Activated T-helper 1 cell treated with anti-CD3 and anti-CD28 coated beads, Interleukin-12 subunit alpha, Interleukin-12 subunit beta, Interleukin-2, Interleukin-4 antibody, amounts not matched to agents 30 ng/mL and 10 ng/mL and 1 ng/mL, durations not matched to agents 14 hours and 24 hours and 36 hours (primary cell): ENCODE measurements at places on chromosomes 13 and 19. TPM values are rescaled to one million over a fixed set of nuclear protein-coding genes. Genes with fewer than 3 reads are reported as not detected.

DNA sequence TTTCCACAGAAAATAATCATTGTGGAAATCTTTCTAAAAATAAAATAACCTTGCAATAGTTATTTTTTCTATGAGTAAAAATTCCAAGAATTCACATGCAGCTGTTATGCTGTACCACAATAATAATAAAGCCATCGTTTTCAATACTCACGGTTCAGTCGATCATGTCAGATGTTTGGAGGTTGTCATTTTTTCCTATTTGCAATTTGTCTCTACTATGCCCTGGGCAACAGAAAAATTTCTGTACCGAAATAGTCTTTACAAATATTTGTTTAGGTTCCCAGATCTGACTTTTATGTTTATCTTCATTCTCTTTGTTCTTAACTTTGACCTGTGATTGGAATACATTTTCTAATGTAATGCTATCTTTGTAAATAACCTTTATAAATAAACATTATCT lies 79.7 kb downstream of the ESD start:
- no peaks in the 10 kb centered on the region for H3K27me3 ChIP-seq
- DNase-seq: no peak
- H3K27ac ChIP-seq: no peak overlapping the region
- H3K4me1 ChIP-seq: peaks cover 5% of the 10 kb centered on the region
- no peak overlapping the region for H3K4me3 ChIP-seq
- peaks cover 21% of the 10 kb centered on the region for H3K36me3 ChIP-seq

DNA sequence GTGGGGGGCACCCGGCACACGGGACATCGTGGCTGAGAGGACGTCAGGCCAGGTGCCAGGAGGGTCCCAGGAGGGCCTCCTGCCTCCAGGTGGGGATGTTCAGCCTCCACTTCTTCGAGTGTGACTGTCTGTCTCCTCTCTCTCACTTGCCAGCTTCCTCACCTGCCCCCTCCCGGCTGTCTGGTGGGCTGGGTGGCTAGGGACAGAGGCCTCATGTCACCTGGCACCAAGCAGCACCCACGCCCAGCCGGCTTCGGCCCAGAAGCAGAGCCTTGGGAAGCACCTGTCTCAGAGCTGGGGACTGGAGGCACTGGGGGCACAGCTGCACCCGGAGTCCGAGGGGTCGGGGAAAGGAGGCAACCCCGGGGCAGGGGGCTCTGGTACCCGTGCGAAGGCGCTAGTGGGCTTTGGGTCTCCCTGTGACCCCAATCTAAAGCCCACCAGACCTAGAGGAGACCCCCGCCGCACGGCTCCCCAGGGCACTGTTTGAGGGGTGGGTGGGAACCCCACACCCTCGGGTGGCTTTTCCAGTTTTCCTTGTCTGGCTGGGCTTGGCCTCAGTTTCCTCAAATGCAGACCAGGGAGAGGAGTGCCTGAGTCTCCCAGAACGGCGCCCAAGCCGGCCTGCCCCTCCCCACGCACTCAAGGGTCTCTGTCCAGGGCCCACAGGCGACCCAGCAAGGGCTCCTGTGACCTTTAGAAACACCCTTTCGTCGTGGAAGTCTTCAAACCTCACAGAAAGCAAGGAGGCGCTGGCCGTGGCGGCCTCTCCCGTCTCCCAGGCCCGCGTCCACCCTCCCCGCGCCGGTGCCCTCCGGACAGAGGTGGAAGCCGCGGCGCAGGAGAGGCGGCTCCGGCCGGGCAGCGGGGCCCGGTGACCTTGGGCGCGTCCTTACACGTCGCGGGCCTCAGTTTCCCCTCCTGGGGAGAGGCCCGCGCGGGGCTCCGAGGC lies 664 bp upstream of the HCN2 start:
- no peaks in the 10 kb centered on the region for H3K4me1 ChIP-seq
- H3K4me3 ChIP-seq: peak overlapping the region; percentile 51
- H3K27me3 ChIP-seq: peaks cover 19% of the 10 kb centered on the region
- no peak overlapping the region for H3K27ac ChIP-seq
- no peak for DNase-seq

DNA sequence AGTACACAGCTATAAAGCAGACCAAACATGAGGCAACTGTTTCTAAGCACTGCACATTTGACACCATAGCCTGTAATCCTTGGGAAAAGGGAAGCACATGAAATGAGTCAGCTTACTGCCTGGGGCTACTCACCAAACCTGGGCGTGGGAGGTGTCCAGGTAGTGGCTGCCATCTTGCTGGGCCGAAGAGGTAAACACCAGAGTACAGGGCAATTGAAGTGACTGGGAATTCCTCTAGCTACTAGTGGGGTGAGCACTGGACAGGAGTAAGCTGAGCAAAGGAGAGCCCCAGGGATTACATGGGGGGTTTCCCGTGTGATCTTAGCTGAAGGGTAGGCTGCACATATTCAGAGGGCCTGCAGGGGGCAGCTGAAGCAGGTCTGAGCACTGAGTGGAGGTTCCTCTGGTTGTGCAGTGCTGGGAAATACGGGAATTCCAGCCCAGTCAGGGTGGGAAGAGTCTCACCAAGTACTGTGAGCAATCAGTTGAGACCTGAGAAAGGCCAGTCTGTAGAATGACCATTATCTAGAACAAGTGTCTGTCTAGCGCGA lies 140.5 kb downstream of the SLC7A1 start:
- peaks cover 14% of the 10 kb centered on the region for H3K27me3 ChIP-seq
- no peak overlapping the region for H3K27ac ChIP-seq
- no peak for DNase-seq
- no peaks in the 10 kb centered on the region for H3K4me1 ChIP-seq
- no peak overlapping the region for H3K4me3 ChIP-seq

DNA sequence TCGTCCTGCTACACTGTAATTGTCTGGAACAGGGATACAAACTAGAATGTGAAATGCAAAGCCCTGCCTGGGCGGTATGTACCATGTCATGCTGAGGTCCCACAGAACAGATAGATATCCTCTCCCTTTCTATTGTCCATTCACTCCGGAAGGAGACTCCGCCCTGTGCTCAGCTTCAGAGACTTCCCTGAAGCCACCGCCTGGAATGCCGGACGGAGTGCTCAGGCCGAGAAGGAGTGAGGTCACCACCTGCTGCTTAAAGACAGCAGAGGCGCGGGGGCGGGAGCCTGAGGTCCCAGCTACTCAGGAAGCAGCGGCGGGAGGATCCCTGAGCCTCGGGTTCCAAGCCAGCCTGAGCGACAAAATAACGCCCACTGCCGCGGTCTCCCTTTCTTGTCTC lies 890 bp upstream of the ZNF611 start:
- peaks cover 27% of the 10 kb centered on the region for H3K4me1 ChIP-seq
- DNase-seq: no peak
- peaks cover 15% of the 10 kb centered on the region for H3K36me3 ChIP-seq
- peak overlapping the region; percentile 58 for H3K27ac ChIP-seq
- no peaks in the 10 kb centered on the region for H3K27me3 ChIP-seq
- peak overlapping the region; percentile 91 for H3K4me3 ChIP-seq

DNA sequence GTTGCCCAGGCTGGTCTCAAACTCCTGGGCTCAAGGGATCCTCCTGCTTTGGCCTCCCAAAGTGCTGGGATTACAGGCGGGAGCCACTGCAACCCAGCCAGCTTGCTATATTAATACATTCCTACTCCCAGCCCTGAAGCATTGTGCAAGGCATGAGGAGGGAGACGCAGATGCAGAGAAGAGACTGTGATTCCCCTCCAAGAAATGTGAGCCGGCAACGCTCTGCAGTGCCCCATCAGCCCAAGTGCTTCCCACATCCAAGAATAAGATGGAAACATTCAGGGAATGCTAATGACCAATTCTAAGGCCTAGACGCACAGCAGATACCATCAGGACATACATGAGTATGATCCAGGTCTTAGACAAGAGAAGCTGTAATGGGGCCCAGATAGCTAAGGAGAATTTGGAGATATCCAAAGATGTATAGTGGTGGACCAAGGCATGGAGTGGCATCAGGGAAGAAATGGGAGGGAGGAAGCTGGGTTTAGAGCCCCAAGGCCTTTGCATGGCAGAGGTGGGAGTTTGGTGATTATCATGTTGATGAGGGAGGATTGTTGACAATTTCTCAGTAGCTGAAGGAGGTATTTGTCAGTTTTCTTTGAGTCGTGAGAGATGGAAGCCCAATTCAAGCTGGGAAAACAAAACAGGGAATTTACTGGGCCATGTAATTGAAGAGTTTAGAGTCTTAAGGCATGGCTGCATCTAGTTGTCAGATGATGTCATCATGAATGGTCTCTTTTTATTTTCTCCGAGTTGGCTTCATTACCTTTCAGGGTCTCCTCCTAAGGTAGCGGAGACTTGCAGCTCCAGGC lies 2.9 kb downstream of the PPM1N start:
- H3K27me3 ChIP-seq: peaks cover 20% of the 10 kb centered on the region
- no peak for DNase-seq
- H3K4me1 ChIP-seq: peaks cover 21% of the 10 kb centered on the region
- H3K36me3 ChIP-seq: peaks cover 2% of the 10 kb centered on the region
- H3K27ac ChIP-seq: no peak overlapping the region

DNA sequence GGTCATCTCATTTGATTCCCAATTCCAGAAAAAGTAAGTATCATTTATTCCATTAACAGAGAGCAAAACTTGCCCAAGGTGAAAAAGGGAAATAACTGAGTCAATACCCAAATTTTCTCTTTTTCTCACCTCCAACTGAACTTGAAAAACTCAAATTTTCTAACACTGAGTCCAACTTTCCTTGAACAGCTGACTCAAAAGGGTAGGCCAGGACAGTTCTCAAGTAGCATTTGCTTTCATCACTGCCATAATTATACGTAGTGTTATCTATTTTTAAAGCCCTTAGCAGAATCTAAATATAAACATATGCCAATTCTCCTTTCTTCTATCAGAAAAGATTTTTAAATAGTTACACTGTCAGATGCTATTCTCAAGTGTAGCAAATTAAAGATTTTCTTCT lies 3.5 kb downstream of the N4BP2L2 start:
- peak overlapping the region; percentile 65 for H3K4me3 ChIP-seq
- H3K4me1 ChIP-seq: peaks cover 79% of the 10 kb centered on the region
- no peak for DNase-seq
- peaks cover 39% of the 10 kb centered on the region for H3K36me3 ChIP-seq
- H3K27ac ChIP-seq: peak overlapping the region; percentile 1
- H3K27me3 ChIP-seq: peaks cover 3% of the 10 kb centered on the region

- H3K27me3 ChIP-seq: no peaks in the 10 kb centered on the region
- H3K4me1 ChIP-seq: peaks cover 5% of the 10 kb centered on the region
- no peak overlapping the region for H3K27ac ChIP-seq
- H3K36me3 ChIP-seq: peaks cover 19% of the 10 kb centered on the region
- no peak overlapping the region for H3K4me3 ChIP-seq
Measured at GRCh38 chr13:51435002-51435578, 17.7 kb downstream of the INTS6 start.

DNA sequence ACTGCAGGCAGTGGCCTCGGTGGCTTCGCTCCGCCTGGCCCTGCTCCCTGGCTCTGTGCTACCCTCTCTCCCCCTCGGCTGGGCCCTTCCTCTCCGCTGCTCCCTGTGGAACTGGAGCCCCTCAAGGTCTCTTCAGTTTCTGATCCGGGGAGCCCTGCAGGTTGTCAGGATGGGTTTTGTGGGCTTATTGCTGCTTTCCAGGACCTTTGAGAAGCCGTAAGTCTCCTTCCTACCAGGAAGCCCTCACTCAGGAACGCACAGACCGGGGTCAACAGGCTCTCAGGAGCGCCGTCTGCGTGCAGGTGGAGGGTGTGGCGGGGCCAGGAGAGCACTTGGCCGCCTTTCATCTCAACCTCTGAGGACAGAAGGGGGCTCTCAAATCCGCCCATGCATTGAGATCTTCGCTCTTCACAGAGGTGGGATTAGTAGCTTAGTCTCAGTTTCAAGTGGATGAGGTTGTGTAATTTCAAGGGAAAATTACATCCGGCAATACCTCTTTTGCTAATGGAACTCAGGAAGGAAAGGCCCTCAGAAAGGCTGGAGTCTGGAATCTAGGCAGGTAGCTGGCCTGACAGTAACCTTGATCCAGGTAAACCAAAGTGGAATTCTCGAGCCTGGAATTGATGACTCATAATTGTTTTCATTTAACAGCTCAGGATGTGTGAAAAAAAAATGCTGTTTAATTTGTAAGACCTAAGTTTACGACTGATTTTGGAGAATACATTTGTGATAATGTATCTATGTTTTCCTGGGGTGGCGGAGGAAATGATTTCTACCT lies 102.0 kb downstream of the ATP11A start:
- peak overlapping the region; percentile 34 for H3K27ac ChIP-seq
- H3K4me3 ChIP-seq: no peak overlapping the region
- no peak for DNase-seq
- no peaks in the 10 kb centered on the region for H3K27me3 ChIP-seq

DNA sequence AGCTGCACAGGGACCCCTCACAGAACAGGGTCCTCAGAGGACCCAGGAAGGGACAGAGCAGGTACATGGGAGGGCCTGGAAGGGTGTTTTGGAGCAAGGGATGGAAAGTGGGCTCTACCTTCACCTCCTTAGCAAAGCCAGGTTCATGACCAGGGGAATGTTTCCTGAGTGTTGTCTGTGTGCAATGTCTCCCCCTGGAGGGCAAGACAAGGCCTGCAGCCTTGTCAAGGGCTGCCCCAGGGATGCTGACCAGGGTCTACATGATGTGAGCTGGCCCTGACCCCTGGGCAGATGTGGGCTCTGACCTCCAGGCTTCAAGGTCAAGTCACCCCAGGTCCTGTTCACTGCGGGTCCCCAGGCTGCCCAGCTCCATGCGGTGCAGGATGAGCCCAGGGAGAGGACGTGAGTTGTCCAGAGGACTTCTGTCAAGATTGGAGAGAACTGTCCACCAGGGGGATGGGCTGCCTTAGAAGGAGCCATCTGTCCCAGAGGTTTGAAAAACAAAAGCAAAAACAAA lies 1.0 kb upstream of the CEACAM1 start:
- peaks cover 5% of the 10 kb centered on the region for H3K36me3 ChIP-seq
- peak overlapping the region; percentile 92 for H3K27ac ChIP-seq
- peak; percentile 58 for DNase-seq
- peaks cover 34% of the 10 kb centered on the region for H3K4me1 ChIP-seq

DNA sequence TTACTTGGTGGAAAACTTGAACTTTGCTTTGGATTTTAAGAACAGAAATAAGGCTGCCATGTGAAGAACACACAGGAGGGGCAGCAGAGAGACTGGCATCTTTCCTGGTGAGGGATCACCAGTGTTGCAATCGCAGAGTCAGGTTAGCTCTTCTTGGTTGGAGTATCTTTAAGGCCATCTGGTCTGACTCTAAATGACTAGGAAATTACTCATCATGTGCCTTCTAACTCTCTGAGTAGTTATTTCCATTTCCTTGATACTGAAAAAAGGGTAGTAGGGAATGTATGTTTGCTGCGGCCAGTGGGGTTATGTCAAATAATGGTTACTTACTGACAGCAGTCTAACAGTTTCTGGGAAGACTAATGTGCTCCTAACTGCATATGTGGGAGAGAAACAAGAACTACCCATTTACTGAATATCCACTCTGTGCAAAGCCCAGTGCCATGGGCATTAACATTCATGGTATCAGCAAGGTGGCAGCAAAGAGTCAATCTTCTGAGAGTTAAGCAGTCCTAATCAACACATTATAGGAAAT lies 122.1 kb downstream of the COG6 start:
- peak overlapping the region; percentile 91 for H3K27ac ChIP-seq
- peaks cover 4% of the 10 kb centered on the region for H3K36me3 ChIP-seq
- H3K4me3 ChIP-seq: peak overlapping the region; percentile 45
- peak; percentile 16 for DNase-seq
- peaks cover 50% of the 10 kb centered on the region for H3K4me1 ChIP-seq
- H3K27me3 ChIP-seq: no peaks in the 10 kb centered on the region

- H3K27me3 ChIP-seq: no peaks in the 10 kb centered on the region
- DNase-seq: no peak
- peaks cover 2% of the 10 kb centered on the region for H3K36me3 ChIP-seq
- H3K27ac ChIP-seq: no peak overlapping the region
- peaks cover 33% of the 10 kb centered on the region for H3K4me1 ChIP-seq
Measured at GRCh38 chr13:46615888-46616531, 63.0 kb downstream of the LRCH1 start.

EID2 gene
- 17.0 and 17.6 TPM in 2 replicates for total RNA-seq
